ENCODE measurements at places on chromosomes 12 and 14. TPM values are rescaled to one million over a fixed set of nuclear protein-coding genes. Genes with fewer than 3 reads are reported as not detected.

Gene LGMN
- 53.2 TPM for total RNA-seq

DNA sequence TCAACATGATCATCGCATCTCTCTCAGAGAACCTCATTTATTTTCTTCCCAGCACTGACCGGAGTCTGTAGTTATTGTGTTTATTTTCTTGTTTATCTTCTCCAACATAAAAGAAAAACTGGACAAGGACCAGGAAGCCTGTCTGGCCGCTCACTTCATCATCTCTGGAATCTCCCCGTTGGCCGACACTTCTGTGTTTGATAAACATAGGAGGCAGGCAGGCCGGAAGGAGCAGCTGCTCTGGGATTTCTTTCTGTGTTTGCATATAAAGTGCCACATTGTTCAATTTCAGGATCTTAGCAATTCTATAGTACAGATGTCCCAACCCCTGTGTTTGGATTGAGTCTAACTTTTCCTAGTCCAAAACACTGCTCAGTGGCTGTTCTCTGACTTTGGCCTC, 53.3 kb downstream of the ACACB start:
- peak overlapping the region; percentile 89 for H3K27ac ChIP-seq
- H3K36me3 ChIP-seq, result peaks cover 54% of the 10 kb centered on the region
- no peaks in the 10 kb centered on the region for H3K27me3 ChIP-seq
- peak; percentile 62 for DNase-seq
- no peaks in the 10 kb centered on the region for H3K4me1 ChIP-seq
- H3K4me3 ChIP-seq, result no peak overlapping the region

DNA sequence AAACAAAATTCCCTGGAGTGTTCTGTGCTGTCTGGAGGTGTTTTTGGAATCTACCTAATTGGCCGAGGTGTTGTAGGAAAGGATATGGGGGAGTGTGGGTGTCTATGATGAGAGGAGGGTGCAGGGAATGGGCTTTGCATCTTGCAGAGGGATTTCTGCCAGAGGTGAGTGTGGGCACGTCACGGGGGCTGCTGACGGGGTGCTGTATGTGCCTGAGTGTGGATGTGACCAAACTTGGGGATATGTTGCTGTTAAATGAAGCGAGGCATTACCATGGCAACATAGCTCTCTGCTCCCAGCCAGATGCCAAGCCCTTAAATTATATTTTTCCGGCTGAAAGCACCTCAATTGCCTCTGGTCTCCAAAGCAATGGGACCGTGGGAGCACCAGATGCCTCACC, 44.3 kb upstream of the SPTLC2 start:
- H3K36me3 ChIP-seq, result no peaks in the 10 kb centered on the region
- no peaks in the 10 kb centered on the region for H3K4me1 ChIP-seq
- DNase-seq, result no peak
- H3K27me3 ChIP-seq, result no peaks in the 10 kb centered on the region
- H3K27ac ChIP-seq, result no peak overlapping the region

DNA sequence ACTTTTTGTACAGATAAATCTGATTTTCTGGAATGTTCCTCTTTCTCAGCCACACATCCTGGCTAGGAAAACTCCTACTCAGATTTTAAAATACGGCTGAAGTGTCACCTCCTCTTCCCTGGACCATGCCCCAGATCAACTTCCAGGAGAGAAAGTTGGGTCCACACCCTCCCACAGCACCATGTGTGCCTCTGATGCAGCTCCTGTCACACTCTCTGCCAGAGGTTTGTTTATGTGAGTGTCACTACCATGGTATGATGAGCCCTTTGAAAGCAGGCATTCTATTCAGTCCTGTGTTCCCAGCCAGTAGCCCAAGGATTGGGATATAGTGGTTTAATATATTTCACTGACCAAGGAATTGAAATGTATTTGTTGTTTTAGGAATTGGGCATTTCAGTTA, 287.2 kb upstream of the ATP2B1 start:
- H3K4me3 ChIP-seq, result no peak overlapping the region
- H3K36me3 ChIP-seq, result no peaks in the 10 kb centered on the region
- no peaks in the 10 kb centered on the region for H3K27me3 ChIP-seq
- DNase-seq, result no peak
